ENCODE measurements at places on chromosomes 6 and 20.

GRCh38 chr20:47927385-47927851 lies 142.1 kb upstream of the SULF2 start:
- DNase-seq = no peak

GRCh38 chr6:39072830-39073229 lies 24.2 kb downstream of the GLP1R start:
- DNase-seq = no peak

- DNase-seq = no peak
These were observed 102.9 kb upstream of the TSHZ2 start for GRCh38 chr20:52869276-52869675.

DNA sequence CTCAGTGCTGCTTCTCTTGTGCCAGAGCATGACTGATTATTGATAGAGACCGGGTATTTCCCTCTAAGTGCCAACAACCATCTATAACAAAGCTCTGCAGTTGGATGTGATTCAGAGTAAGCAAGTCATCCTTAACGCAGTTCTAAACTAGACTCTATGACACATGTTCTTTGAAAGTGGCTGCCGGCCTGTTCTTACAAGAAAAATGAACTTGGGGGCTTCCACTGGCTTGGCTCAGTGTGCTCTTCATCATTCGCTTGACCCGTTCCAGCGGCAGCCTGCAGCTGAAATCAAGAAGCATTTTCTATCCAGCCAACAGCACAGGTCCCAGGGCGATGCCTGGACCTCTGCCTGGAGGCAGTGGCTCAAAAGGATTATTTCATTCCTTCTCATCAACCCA lies 29.8 kb downstream of the GFOD1 start:
- no peak for DNase-seq

DNA sequence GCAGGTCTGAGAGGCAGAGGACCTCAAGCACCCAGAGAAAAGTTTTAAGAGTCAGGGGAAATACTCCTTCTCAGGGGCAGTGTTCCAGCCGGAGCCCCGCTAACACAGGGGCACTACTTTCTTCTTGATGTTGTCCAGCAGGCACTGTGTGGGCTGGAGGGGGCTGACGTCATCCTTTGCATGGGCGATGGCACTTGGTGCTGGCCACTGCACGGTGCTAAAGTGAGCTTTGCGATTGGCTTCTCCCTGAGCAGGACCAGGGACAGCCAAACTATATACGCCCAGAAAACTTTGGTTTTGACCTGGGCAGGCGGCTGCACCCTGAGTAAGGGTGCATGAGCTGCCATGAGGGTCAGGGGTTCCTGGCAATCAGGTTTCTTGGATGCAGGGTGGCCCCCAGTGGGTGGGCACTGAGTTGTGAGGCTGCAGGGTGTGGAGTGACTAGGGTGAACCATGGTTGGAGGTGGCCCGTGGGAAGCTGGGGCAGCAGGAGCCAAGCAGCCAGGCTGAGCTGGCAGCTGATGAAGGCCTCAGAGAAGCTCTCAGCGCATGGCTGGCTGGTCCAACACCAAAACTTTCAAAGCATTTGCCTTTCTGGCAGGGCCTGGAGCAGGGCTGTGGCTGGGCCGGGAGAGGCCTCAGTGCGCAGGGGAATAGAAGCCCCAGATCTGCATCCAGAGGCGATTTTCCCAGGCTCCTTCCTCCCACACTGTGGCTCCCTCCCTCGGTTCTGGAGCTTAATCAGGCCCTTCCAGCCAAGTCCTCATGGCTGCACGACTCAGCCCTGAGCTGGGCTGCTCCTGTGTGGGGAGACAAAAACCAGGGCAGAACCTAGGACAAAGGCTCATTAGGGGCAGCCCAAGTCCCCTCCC lies 18.3 kb downstream of the MRPS18A start:
- no peak for DNase-seq

- DNase-seq = no peak
These were observed 239.0 kb upstream of the GGTLC1 start for GRCh38 chr20:24227600-24227999.

GRCh38 chr6:165662749-165663376 lies at the start of gene PDE10A:
Gene PDE10A (minus strand): TSS chr6:165663241. CDS start chr6:165662811, 430 bp downstream.
- DNase-seq = no peak

DNA sequence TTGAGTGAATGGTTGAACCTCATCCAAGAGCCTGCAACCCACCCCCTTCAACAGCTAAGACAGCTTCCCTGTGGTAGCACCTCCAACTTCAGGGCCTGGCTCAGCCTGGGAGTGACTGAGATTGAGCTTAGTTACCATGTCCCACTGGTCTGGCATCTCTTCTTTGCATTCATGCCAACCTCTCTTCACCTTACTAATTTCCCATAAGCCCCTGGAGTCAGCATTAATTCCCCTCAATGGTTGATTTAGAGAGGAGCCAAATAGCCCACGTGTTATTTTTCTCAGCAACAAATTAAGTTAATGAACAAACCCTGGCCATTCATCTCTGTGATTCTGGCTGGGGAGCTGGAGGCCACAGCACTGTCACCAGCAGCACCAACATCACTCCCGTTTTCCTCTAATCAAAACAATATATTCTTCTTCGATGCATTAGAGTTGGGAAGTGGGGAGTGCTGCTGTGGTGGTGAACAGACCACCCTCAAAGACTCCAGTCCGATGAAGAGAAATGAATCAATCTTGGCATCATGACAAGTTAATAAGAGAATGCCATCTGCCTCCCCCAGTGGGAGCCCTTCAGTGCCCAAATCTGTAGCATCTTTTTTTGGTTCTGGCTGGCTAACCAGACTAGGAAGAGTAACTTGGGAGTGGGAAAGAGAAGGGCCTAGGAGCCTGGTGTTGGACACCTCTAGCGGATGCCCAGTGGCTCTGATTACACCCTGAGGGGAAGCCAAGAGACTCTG lies 316.9 kb upstream of the RNF24 start:
- no peak for DNase-seq

DNA sequence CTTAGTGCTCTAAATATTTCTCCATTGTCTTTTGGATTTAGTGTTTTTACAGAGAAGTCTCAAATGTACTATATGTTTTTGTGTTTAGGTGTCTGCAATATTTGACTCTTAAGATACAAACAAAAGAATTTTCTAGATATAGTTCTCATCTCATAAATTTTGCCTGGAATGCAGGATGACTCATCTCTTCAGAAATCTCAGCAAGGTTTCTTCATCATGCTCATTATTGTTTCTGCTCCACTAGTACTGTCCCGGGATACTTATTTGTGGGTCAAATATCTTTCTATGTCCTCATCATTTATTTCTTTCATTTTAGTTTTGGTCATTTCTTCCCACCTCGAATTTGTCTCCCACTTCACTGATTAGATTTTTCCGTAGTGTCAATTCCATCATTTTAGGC lies 9.5 kb downstream of the AHI1 start:
- no peak for DNase-seq

GRCh38 chr6:37321101-37321500 lies 32.7 kb upstream of the RNF8 start:
- DNase-seq = no peak

DNA sequence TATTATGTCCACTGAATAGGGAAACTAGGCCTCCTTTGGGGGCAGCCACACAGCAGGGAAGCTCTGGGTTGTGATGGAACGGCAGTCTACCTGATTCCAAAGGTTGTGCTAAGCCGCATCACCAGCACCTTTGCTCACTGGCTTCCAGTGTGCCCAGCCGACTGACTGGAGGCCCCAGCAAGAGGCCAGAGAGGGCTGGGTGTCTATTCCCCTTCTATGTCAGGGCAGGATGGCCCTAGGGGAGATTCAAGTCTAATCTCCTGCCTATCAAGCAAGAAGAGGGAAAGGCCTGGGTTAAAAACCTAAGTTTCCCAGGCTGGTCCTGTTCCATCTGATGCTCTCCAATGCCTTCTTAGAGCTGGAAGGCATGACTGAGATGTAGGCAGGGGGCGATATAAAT lies 53.6 kb downstream of the JPH2 start:
- no peak for DNase-seq

- no peak for DNase-seq
These were observed 3.9 kb upstream of the ZBP1 start for GRCh38 chr20:57624124-57624523.

DNA sequence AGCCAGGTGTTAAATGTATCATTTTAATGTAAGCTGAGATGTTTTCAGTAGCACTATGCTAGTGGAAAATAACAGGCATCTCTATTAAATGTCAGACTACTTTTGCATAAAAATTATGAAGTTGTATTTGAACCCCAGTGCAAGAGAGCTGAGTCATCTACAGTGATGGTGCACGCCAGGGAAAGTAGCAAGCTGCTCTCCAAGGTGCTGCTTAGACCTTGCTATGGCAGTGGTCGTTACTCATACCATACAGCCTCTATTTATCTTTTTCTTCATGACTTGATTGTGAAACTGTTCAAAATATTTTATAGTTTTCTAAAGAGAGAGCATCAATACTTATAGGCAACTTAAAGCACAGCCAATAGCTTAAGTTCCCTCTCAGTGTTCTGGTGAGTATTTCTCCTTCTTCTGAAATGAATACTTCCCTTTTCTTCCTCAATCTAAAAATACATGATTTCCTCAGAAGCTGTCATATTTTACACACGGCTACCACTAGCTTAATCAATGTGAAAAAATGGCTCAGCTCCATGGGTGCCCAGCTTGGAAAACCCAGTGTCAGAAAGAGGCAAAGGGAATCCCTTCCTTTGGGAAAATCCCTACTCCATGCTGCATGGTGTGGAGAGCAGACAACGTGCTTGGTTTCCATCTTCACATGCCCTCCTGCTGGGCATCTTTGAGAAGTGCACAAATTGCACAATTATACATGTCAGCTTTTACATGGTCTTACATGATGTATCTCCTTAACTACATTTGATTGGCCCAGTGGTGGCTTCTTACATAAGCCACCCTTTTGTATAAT lies 105.6 kb downstream of the ELOVL4 start:
- no peak for DNase-seq

Data from stimulated activated CD8-positive, alpha-beta memory T cell treated with anti-CD3 and anti-CD28 coated beads, Interleukin-2, amount 100 ng/mL, for 48 hours (primary cell).